ENCODE measurements at places on chromosomes 7 and 10.

- DNase-seq, result no peak
Observed at GRCh38 chr7:106029451-106029850, 66.4 kb downstream of the CDHR3 start.

DNA sequence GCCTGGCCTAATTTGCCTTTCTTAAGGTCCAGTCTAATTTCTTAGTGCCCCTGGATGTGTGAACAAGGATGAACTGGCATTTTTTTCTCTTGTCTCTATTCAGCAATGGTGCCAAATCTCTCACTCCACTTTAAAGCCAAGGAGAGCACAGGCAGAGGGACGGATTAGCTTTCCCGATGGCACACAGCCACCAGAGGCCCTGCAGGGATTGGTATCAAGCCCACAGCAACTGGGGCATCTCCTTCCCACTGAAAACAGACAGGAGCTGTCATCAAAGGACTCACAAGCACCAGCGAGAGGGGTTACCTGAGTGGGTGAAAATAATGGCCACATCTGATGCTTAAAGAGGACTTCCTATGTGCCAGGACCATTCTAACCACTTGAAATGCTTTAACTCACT, 83.1 kb downstream of the ITIH5 start:
- no peak for DNase-seq

- DNase-seq, result no peak
Observed at GRCh38 chr10:131658476-131659110, 242.2 kb upstream of the PPP2R2D start.

GRCh38 chr7:147182874-147183273, 1066.3 kb downstream of the CNTNAP2 start:
- no peak for DNase-seq

GRCh38 chr10:130994845-130995244, 316.7 kb downstream of the TCERG1L start:
- no peak for DNase-seq

DNA sequence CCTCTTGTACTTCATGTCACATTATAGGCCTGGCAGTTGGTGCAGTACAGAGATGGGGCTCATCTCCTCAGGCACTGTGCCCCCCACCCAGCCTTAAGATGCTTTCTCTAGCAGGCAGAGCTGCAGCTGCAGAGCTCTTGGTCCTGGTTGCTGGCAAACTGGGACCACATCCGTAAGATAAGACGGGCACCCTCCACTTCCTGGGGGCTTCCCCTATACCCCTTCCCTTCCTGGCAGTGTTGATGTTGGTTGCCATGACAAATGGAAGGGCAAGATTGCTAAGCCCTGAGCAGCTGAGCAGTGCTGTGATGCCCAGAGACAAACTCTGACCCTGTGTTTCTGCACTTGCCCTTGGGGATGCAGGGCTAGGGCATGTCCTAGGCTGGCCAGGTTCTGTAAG, 103.4 kb upstream of the ANLN start:
- no peak for DNase-seq

DNA sequence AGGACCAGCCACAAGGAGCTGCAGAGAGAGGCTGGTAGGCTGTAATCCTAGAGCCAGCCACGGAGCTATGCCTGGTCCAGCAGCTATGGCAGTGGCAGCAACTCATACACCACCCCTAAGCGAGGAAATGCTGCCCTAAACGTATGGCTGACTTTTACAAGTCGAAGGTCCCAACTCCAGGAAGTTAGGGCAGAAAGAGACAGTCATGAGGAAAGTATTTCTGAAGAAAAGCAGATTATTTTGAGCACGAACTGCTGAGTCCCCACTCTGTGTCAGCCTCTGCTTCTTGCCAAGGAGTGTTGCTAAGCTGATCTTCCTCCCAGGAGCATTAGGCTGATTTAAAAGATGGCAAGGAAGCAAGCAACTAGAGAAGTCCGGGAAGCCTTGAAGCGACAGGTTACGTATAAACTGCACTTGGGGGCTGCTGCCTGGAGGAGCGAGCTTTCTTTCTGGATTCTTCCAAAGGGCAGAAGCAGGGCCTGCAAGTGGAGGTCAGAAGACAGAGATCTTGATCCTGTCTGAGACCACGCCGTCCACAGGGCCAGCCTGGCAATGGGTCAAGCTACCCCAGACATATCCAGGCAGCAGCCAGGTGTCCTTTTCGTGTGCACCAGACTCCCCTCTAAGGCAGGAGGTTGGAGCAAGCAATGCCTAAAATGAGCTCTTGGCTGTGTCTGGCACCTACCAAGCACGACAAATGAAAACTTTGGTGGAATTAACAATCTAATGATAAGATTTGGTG, 39.4 kb downstream of the PLXNA4 start:
- no peak for DNase-seq

DNA sequence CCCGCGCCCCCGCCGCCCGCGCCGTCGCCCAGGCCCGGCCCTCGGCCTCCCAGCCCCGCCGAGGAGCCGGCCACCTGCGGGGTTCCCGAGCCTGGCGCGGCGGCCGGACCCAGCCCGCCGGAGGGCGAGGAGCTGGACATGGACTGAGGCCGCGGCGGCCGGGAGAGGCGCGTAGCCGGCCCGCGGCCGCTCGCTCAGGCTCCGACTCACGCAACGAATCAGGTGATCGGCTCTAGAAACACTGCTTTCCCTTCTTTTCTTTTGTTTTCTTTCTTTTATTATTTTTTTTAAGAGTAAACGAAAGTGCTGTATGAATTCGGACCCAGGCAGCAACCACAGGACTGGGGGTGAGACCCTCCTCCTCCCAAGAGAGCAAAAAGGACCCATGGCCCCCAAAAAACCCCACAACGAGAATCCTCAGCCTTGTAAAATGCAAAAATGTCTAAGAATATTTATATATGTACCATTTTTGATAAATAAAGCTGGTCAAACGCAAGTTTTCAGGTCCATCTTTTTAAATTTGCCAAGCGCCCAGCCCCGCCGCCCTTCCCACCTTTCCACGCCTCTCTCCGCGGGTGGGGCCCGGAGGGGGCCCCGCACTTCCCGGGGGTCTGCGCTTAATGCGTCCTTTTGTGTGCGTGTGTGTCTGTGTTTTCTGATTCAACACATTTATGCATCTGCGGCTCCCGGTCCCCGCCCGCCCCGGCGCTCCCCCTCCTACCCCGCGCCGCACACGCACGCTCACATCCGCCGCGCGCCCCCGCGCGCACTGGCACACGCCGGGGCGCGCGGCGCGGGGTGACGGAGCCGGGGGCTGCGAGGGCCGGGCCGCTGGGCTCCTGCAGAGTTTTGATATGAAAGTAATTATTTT, 4.4 kb downstream of the UNCX start:
- DNase-seq, result no peak

DNA sequence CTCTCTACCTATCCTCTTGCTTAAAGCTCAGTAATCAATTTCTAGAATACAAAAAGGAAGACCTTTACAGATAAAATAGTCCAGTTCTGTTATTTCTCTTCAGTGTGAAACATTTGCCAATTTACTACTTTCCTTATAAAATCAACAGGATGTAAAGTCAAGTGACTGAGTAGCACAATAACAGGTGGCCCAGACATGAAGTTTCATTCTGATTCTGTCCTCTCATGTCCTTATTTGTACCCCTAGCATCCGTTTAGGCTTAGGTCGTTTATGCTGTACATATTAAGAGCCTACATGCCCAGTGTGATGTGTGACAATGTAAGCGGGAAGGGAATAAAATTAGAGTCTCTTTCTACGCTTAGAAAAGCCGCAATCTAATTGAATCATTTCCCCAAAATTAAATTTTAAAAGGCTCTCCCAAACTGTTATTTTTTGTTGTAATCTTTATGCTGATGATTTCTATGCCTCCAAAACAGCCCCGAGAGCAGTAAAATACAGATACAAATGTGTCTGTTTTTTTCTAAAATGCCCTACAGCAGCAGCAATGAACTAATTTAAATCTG, 29.1 kb downstream of the EPC1 start:
- no peak for DNase-seq

- no peak for DNase-seq
Observed at GRCh38 chr10:1939016-1939415, 201.7 kb upstream of the ADARB2 start.

GRCh38 chr7:15464667-15465121, 97.1 kb downstream of the AGMO start:
- DNase-seq, result no peak

DNA sequence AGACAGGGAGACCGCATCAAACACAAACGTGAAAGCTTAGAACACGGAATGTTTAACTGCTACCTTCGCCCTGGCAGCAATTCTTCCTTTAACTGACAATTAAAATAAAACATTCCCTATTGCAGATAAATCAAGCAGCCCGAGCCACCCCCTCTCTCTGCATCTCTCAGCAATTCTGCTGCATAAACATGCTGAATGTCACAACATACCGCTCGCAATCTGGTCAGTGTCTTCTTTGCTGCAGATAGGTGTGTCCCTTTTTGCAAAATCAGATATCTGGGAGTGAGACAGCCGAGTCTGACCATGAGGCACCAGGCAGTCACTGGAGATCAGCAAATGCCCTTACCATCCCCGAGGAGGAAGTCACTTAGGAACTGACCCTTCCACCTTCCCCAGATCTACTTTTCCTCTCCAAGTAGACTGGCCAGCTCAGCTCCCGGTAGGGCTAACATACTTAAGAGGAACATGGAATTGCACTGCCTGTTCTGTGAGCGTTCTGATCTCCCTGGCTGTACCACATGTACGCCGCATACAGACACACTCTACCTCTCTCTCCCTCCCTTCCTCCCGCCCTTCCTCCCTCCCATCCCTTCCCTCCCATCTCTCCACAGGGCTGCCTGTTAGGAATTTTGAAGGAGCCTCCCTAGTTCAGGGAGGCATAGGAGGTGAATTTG, at the start of gene FRMD4A:
Gene FRMD4A, minus strand, starts transcription at position 537 of the 674 bp plus-strand sequence.
- no peak for DNase-seq

DNA sequence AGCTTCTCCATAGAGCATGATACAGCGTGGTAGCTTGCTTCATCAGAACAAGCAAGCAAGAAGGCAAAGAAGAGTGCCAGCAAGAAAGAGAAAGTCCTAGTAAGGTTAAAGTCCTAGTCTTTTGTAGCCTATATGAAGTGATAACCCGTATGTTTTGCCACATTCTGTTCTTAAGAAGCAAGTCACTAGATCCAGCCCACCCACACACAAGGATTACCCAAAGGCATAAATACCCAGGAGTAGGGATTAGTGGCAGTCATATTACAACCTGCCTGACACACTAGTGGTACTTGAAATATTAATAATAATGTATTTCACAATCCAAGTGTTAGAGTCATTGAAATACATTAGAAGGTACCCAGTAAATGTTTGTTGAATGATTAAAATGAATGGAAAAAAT, 285.5 kb downstream of the HPSE2 start:
- DNase-seq, result no peak

GRCh38 chr10:75070961-75071428, 40.5 kb upstream of the SAMD8 start:
- DNase-seq, result no peak

- DNase-seq, result no peak
Observed at GRCh38 chr7:2886900-2887299, 42.8 kb upstream of the GNA12 start.

DNA sequence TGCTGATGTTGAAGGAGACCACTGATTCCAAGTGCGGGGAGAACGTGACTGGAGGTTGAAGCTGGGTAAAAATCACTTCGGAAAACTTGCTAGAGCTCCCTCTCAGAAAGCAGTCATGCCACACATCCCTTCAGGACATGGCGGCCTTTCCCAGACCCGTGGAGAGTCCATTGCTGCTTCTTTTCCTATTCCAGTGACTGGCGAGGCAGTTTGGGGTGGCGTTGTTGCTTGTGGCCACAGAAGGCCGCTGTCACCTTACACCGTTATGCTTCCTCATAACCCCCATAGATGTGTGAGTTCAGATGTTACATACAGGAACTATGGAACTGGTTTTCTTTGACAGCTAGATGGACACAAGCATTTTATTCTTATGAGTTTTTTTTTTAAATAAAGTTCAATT, 235.6 kb upstream of the POM121L12 start:
- no peak for DNase-seq

DNA sequence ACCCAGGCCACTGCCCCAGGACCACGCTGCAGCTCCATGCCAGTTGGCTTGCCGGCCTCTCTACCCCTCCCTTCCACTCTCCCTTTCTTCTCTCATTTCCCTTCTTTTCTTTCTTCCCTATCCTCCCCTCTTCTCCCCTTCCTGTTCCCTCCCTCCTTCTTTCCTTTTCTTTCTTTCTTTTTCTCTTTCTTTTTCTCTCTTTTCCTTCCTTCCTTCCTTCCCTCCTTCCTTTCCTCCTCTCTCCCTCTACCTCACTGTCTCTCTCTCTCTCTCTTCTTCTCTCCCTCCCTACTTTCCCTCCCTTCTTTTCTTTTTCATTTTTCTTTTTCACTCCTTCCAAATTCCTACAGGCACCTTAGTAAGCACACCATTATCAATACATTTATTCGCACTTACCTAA, 30.3 kb upstream of the R3HCC1L start:
- DNase-seq, result no peak

- no peak for DNase-seq
Observed at GRCh38 chr7:153413540-153414287, 638.5 kb upstream of the DPP6 start.
